T47D (cell line): ENCODE measurements at places on chromosomes 2 and 18.

DNA sequence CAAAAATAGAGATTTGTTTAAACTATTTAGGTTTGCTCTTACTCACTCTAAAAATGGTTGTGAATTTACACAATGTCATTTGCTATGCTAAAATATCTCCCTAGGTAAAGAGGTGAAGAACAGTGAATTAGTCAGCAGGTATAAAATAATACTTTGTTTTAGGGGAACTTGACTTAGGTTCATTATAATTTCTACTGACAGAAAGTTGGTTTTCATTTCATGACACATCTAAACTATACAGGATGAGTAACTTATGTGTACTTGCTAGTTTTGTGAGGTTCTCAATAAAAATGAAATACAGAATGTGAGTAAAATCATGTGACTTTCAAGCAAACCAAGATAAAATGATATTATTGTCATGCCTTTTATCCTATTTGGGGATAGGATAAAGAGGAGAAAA lies 66.0 kb downstream of the DIS3L2 start:
- no peak for DNase-seq

- DNase-seq, result no peak
Measured at GRCh38 chr18:44937960-44938719, 257.5 kb downstream of the SETBP1 start.

DNA sequence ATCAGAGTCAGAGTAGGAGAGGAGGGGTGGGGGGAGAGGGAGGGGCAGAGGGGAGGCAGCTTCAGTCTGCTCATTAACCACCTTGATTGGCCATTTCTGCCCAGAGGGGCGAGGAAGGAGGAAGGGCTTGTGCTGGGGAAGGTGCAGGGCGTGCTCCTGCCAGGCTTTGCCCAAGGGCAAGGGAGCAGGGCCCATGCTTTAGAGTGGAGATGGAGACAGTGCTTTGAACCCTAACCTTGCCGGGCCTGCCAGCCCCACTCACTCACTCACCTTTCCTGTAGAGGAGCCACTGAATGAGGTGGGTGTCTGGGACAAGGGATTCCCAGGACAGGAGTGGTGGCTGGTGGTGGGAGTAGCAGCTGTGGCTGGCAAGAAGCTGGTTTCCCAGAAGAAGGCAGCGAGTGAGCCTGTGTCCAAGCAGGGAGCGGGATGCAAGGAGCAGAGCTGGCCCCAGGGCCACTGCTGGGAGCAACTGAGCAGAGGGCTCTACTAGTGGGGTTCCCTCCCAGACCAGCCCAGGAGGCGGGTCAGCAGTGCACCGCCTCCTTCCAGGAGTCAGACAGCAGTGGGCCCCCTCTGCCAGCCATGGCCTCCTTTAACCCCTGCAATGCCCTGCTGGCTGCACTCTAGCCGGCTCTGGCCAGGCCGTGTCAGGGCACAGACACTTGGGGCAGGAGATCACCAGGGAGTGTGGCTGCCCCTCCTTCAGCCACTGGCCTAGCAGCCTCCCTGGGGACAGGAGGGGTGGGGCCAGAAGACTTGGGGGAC lies 3.6 kb upstream of the RUFY4 start:
- DNase-seq, result no peak

DNA sequence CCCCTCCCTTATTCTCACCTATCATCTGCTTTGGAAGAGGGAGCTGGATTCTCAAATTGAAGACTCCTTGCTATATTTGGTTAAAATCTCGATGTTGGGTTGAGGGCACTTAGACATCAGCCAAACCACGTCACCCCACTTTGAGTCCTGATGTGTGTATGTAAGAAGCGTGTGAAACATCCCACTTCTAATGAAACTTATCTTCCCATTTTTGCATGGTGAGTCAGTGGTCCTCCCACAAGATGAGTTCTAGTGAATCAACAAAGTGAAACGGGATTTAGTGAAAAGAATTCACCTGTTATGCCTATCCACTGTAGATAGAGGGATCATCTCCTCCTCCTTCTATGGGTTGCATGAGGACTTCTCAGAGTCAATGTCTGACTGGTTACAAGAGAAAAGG lies 51.4 kb upstream of the SPRED2 start:
- DNase-seq, result no peak

DNA sequence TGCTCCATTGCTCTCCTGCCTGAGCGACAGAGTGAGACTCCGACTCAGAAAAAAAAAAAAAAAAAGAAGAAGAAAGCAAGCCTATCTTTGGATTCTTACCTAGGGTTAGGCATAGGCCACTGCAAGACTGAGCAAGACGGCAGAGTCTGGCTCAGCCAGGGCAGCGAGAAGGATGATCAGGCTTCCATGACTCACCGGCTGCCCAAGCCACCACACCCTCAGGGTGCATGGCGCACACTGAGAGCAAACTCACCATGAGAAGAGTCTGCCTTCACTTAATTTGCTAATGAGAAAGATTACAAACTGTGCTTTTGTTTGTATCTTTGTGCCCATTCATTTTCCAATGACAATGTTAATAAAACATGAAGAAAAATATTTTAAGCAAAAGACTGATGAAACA lies 8.2 kb downstream of the FAM110C start:
- DNase-seq, result no peak

- DNase-seq, result no peak
Measured at GRCh38 chr2:42040643-42041278, 7.1 kb upstream of the PKDCC start.

GRCh38 chr18:79453816-79454735 lies 58.3 kb downstream of the NFATC1 start:
- DNase-seq, result no peak

DNA sequence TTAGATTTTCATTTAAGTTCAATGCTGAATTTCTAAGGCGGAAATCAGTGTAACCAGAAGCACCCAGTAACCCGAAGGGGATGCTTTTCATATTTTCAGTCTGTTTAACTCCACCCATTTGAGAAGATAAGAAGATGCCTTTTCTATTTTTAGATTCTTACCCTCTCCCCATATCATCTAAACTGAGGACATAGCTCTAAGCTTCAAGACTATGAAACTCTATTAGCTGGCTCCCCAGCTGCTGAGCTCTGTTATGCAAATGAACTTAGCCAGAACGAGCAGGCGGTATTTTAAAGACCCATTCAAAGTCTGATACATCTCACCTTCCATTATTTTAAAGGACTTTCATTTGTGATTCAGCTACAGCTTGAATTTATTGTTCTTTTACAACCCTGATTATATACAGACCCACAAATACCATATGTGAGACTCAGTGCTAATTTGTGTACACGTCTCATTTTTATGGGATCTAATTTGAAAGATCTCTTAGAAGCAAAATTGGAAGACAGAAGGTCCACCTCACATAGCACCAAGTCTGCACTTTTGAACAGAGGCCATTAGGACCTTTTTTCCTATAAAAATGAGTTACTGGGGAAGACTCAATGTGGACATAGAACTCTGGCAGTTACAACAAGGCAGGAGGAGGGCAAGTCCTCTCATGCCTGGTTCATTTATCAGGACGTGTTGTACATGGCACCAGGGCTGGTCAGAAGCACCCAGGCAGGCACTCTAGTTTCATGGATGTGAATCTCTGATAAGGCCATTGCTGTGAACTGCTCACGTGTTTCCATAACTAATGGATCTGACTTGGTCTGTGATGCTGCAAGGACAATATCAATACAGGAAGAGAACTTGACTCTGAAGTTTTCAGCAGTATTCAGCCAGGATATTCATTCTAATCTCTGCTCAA lies 16.3 kb downstream of the CDC42EP3 start:
- DNase-seq, result no peak

- DNase-seq, result peak; percentile 9
Measured at GRCh38 chr2:121382744-121383143, 97.7 kb upstream of the TFCP2L1 start.

DNA sequence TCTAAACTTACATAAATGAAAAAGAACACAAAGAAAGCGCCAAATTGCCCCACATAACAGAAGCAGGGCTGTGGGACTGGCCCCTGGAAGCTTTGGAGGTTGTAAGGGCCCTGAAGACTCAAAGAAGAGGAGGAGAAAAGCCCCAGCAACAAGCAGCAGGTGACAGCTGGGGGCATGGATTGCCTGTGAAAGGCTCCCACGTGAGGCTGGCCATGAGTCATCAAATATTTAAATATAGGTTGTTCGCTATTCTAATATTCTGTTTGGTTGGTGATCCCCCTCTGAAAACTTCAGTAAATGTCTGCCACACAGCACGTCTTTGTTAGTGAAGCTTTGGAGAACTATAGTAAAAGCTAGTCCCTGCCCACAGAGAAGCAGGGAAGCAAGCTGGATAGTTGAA lies 132.4 kb downstream of the MREG start:
- DNase-seq, result no peak

DNA sequence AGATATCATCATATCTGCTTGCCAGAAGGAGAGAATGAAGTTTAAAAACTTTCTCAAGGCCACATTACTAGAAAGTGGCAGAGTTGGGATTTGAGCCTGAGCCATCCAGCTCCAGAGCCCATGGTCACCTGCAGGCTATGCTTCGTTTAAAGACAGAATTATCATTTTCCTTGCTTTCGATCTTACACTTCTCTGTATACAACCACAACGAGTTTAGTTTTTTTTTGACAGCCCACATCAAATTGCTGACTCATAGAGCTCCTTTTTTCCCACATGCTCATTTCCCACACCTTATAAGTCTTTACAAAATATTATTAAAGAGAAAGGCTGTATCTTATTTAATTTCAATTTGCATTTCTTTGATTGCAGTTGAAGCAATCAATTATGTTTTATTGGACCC lies 6.5 kb downstream of the PLEK start:
- DNase-seq, result no peak

GRCh38 chr18:35864916-35865315 lies 107.6 kb upstream of the RMP24 start:
- no peak for DNase-seq

DNA sequence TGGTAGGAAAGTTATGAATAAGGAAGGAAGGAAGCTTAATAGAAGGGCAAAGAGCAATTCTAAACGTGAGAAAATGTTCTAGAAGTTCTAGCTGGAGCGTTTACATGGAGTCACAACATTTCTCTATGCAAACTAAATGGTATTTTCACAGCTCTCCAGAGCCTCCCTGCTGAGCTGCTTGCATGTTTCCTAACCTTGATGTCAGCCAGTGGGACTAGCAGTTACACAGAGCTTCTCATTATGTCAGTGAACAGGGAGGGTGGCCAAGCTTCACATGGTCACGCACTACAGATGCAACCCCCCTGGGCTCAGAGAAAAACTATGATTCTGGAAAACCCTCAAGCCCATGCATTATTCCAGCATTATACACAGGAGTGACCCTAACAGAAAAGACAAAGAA lies 153.4 kb upstream of the CCDC150 start:
- no peak for DNase-seq

- DNase-seq, result no peak
Measured at GRCh38 chr2:181138816-181139215, 158.4 kb downstream of the UBE2E3 start.

GRCh38 chr2:74585406-74586185 lies 31.1 kb downstream of the DOK1 start:
- DNase-seq, result peak; percentile 14

GRCh38 chr18:457521-458412 lies 42.7 kb downstream of the COLEC12 start:
- no peak for DNase-seq

DNA sequence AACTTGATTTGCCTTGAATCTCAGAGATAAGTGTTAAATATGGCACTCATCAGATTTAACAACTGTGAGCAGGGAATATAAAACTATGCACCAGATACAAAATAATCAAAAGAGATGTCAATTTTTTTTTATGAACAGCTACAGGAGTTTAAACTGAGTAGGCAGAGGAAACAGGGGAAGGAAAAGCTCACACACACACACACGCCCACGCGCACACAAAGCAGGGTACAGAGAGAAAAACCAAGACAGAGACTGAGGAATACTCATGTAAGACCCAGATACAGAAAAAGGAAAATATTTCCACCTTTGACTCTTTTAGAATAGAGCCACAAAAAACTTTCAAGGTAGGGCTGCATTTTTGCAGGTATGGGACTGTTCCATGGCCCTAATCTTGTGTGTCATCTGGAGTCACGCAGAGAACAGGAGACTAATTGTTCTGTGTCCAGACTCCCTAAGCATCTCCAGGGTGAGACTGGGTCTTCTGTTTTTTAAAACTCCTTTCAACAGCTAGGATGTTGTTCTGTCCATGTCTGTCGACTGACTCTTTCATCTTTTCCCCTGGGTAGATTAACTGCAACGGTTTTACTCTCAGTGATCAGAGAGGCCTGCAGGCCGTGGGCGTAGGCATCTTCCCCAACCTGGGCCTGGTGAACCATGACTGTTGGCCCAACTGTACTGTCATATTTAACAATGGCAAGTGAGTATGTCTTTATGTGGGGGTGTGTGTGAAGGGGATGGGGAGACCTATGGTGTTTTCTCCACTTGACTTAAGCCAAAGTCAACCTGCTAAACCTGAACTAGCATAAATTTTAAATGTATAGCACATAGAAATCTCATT lies 23.0 kb downstream of the SMYD1 start:
- DNase-seq, result no peak

DNA sequence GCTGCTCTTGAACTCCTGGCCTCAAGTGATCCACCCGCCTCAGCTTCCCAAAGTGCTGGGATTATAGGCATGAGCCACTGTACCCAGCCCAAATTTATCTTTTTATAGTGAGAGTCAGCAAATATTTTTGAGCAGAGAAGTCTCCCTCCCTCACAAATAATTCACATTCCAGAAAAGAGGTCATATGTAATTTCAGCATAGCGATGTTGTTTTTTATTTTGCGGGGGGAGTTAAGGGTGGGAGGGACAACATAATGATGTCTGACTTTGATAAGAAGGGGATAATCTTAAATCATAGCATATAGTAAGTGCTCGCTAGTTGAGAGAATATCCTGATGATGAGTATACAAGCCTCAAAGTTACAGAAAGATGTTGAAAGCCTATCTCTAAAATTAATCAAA lies 1090.2 kb upstream of the ACVR2A start:
- DNase-seq, result no peak
